ENCODE measurements at places on chromosomes 12 and 14. TPM values are rescaled to one million over a fixed set of nuclear protein-coding genes. Genes with fewer than 3 reads are reported as not detected.

Gene AQP5
- total RNA-seq = not detected

- DNase-seq = no peak
Observed at GRCh38 chr12:131568336-131568735, 142.6 kb upstream of the SFSWAP start.

GRCh38 chr14:34179727-34180126, 228.9 kb upstream of the EGLN3 start:
- DNase-seq = no peak

GRCh38 chr12:50706606-50707005, 57.3 kb upstream of the ATF1 start:
- DNase-seq = no peak

DNA sequence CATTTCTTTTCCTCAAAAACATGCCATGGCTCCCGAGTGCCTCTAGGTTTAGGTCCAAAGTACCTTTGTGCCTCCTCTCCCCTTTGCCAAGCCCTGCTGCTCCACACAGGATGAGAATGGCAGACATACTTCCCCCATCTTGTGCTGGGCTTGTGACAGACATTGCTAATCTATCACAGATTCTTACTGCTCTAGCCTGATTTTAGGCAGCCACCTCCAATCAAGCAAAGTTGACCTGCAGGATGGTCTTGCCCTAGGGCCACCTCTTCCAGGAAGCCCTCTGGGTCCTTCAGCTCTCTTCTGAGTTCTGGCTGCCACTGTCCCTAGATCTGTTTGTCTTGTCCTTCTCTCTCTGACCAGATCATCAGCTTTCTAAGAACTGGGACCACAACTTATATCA, 20.5 kb downstream of the FOXN4 start:
- DNase-seq = no peak

GRCh38 chr14:99852578-99852977, 59.4 kb downstream of the EML1 start:
- DNase-seq = no peak

All from psoas muscle (tissue), 8 donors.